ENCODE measurements at places on chromosomes 3 and 15. TPM values are rescaled to one million over a fixed set of nuclear protein-coding genes. Genes with fewer than 3 reads are reported as not detected.

DNA sequence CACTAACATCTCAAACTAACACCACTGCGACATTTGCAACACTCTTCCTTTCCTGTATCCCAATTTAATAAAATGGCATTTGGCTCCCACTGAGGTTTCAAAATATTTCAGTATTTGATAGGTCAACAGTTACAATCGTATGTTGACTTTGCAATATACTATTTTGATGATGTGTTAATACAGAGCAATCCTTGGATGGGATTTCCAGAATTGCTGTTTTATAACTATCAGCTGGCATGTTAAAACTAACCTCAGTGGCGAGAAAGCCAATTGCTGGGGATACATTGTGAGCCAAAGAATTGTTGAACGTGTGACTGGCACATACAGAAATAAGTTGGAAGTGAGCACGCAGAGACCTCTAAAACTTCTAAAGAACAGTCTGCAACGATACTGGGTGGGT, 226.1 kb upstream of the LYSMD4 start:
- no peak for DNase-seq

- DNase-seq: peak; percentile 16
Measured at GRCh38 chr3:52313774-52314188, 2.3 kb upstream of the DNAH1 start.

GRCh38 chr3:114504941-114505628, 211.3 kb downstream of the TIGIT start:
- DNase-seq: no peak

GRCh38 chr3:197431346-197431910, 124.3 kb downstream of the BDH1 start:
- DNase-seq: no peak

Gene KBTBD13
- total RNA-seq: not detected

Gene AMIGO3
- not detected for total RNA-seq

GRCh38 chr3:10817506-10817905, 1.5 kb downstream of the SLC6A11 start:
- no peak for DNase-seq

- DNase-seq: no peak
Measured at GRCh38 chr3:53841296-53841695, 4.9 kb downstream of the CHDH start.

Gene THPO
- total RNA-seq: 0.74 TPM

GRCh38 chr3:62151591-62151990, 221.8 kb downstream of the FEZF2 start:
- DNase-seq: no peak

GRCh38 chr15:60935130-60935529, 294.0 kb downstream of the RORA start:
- DNase-seq: no peak

GRCh38 chr3:172153335-172153861, 114.0 kb downstream of the FNDC3B start:
- peak; percentile 99 for DNase-seq

DNA sequence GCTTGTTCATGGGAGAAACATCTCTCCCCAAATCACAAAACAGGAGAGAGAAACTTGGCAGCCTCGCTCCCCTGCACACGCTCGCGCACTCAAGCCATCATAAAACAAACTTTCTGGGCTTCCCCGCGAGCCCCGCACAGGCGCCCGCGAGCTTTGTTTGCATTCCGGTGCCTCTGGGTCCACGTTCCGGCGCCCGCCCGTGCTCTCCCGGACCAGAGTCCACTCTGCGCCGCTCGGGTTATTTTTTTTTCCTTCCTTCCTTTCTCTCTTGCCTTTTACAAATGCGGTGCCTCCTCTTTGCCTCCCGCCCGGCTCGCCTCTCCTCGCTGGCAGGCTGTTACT, 363 bp downstream of the MAGI1 start:
- no peak for DNase-seq

GRCh38 chr3:172270557-172271166, 177.6 kb downstream of the GHSR start:
- no peak for DNase-seq

DNA sequence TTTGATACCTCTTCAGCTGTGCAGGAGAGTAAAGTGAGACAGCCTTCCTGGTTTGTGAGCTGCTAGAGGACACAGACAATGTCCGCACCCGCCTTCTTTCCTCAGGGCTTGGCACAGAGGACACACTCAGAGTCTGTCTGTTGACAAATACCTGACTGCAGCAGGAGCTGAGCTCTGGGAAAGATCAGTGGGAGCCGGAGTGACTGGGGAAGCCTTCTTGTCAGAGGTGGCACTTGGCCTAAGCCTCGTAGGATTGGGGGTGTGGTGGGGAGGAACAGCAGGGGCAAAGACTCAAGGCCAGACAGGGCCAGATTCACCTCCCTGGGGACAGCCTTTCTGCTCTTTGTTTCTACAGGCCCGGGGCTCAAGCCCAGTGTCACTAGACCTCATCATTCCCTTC, 3.3 kb upstream of the IL17RC start:
- no peak for DNase-seq

Gene CYP1A2
- total RNA-seq: not detected

- DNase-seq: no peak
Measured at GRCh38 chr3:28504976-28505375, 156.4 kb upstream of the AZI2 start.

GRCh38 chr15:33654860-33655259, 313.4 kb upstream of the CHRM5 start:
- peak; percentile 57 for DNase-seq

- peak; percentile 74 for DNase-seq
Measured at GRCh38 chr3:197151580-197151979, 122.0 kb upstream of the MELTF start.

GRCh38 chr3:14761121-14761672, 57.6 kb upstream of the FGD5 start:
- DNase-seq: no peak

DNA sequence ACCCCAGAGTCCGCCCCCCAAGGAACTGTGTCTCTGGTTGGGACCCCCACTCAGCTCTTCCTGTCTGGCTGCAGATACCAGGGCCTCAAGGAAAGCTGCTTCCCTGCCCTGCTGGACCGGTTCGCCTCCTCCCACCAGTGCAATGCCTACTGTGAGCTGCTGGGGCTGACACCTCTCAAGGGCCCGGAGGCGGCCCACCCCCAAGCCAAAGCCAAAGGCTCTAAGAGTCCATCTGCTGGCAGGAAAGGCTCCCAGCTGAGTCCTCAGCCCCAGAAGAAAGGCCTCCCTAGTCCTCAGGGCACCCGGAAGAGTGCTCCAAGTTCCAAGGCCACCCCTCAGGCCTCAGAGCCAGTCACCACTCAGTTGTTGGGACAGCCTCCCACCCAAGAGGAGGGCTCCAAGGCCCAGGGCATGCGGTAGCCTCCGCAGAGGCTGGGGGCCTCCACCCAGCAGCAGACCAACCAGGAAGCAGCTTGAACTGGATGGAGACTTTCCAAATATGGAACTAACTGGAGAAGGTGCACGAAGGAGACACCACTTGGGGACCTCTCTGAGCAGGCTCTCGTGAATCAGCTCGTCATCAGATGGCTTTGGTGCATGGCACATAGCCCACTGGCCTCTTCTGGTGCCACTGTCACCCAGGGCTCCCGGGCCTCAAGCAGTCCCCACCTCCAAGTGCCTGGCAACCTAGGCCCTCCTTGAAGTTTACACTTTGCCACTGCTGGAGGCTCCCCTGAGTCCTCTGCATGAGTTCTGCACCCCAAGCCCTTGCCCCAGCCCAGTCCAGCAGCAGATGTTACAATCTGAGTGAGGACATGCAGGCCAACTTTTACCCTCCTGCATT, 16.2 kb upstream of the SLC28A1 start:
- no peak for DNase-seq

Measured in H4 (cell line).